ENCODE measurements at places on chromosomes 1 and 21. TPM values are rescaled to one million over a fixed set of nuclear protein-coding genes. Genes with fewer than 3 reads are reported as not detected.

- H3K4me3 ChIP-seq: no peak overlapping the region
- H3K27ac ChIP-seq: no peak overlapping the region
- H3K27me3 ChIP-seq: peaks cover 5% of the 10 kb centered on the region
- no peaks in the 10 kb centered on the region for H3K4me1 ChIP-seq
- no peaks in the 10 kb centered on the region for H3K36me3 ChIP-seq
Observed at GRCh38 chr1:31689854-31690253, 14.0 kb downstream of the COL16A1 start.

DNA sequence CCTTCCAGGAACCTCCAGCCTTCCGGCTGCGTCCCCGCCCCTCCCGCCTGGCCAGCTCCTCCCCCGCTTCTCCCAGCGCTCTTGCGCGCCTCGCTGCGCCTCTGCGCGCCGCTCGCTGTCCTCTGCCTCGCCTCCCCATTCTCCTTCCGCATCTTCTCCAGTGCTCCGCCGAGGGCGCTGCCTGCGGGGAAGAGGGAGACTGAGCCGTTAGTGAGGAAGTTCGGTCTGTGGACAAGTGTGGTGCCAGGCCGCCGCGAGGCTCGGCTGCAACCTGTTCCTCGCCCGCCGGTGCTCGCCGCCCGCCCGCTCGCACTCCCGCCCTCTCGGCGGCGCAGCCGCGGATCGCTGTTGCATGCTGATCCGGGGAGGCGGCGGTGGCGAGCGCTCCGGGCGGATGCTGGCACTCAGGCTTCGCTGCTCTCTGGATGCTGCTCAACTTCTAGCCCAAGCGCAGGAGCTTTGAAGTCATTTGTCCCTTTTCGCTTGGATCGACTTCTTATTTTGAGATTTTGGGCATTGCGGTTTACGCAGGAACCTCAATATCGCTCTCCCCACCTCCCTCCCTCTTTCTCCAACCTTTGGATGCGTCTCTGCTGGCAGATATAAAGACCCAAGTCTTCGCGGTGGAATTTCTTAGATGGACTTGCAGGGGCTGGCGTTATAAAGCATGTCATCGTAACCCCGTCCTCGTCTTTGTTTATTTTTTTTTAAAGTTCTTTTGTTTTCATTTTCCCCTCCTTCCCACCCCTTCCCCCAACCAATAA lies 614 bp upstream of the CACNA1E start:
- H3K4me3 ChIP-seq: peak overlapping the region; percentile 75
- DNase-seq: peak; percentile 83
- peaks cover 64% of the 10 kb centered on the region for H3K27me3 ChIP-seq
- no peaks in the 10 kb centered on the region for H3K36me3 ChIP-seq
- H3K4me1 ChIP-seq: peaks cover 7% of the 10 kb centered on the region
- H3K27ac ChIP-seq: no peak overlapping the region

DNA sequence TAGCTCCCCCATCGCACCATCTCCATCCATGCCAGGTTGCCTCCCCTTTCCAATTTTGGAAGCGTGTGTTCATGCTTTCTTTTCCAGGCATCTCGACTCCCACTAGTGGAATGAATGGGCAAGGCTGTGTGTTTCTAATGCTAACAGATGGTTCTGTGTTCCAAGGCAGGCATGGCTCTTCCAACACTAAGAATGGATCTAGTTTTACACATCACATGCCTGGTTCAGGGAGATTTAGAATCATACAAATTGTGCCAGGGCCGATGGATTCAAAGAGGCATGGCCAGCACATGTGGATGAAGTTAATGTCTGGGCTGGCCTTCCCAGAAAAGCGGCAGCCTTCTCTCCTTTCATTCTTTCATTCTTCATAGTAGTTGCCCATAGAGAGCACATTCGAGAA lies 438.7 kb downstream of the PRDM2 start:
- H3K4me1 ChIP-seq: no peaks in the 10 kb centered on the region
- DNase-seq: no peak
- H3K27ac ChIP-seq: no peak overlapping the region
- H3K27me3 ChIP-seq: no peaks in the 10 kb centered on the region
- H3K36me3 ChIP-seq: no peaks in the 10 kb centered on the region

DNA sequence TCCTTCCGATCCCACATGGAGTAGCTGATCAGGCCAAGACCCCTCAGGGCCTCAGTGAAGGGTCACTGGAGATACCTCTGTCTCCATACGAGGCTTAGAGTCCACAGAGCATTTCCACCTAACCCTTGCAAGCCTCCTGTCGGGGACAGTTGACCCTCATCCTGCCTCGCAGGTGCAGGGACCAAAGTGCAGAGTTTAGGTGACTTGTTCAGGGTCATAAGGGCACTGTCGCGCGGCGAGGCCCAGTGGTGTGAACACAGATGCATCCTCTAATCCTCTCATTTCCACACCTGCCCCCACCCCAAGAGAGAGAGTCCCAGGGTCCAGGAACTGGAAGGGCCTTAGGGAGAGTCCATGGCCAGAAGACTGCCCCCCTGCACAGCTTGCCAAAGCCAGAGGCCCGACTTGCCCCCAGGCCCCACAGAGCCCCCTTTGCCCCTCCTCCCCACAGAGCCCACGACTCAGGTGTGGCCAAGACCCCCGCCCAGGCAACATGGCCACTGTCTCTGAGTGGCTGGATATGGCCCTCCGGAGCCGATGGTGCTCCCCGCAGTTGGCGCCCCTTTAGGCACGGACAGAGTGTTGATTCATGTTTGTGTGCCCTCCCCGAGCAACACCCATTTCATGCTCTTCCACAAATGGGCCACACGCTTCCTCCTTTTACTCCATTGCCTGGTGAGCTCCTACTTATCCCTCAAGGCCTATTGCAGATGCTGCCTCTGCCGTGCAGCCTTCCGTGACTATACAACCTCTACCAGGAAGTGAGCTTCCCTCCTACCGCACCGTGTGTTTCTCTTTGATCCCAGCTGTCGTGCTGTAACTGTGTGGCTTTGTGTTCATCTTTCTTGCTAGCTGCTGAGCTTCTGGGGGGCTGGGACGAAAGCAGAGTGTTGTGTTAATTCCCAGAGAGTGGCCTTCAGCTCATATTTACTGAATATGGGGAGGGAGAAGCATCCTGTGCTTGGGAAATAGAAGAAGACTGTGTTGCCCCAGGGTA lies 1.7 kb downstream of the TRPM2 start:
- peak overlapping the region; percentile 56 for H3K4me3 ChIP-seq
- H3K4me1 ChIP-seq: peaks cover 50% of the 10 kb centered on the region
- peak; percentile 79 for DNase-seq
- peaks cover 4% of the 10 kb centered on the region for H3K27me3 ChIP-seq
- peaks cover 33% of the 10 kb centered on the region for H3K36me3 ChIP-seq
- peak overlapping the region; percentile 90 for H3K27ac ChIP-seq

DNA sequence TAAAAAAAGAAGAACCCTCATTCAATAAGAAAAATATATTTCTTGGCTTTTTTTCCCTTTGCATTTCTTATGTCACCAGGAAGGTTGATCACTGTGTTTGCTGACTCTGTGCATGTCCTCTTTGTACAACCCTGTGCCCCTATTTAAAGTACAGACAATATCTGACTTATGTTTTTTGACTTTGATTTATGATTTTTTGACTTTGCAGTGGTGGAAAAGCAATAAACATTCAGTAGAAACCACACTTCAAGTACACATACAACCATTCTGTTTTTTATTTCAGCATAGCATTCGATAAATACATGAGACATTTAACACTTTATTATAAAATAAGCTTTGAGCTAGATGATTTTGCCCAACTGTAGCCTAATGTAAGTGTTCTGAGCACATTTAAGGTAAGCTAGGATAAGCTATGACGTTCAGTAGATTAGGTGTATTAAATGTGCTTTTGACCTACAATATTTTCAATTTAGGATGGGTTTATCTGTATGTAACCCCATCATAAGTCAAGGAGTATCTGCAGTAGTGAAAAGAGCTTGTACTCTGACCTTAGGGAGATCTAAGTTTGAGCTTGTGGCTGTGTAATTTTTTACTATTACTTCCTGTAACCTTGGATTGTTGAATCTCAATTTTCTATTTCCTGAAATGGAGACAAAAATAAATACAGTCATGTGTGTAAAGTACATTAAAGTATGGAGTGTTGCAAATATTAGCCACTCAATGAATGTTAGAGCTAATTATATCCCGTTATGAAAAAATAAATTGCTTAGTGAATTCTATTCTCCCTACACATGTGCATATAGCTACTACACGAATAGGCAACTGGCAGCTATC lies 1.2 kb downstream of the RNASEL start:
- H3K4me3 ChIP-seq: peak overlapping the region; percentile 96
- H3K4me1 ChIP-seq: peaks cover 37% of the 10 kb centered on the region
- no peak for DNase-seq
- peak overlapping the region; percentile 97 for H3K27ac ChIP-seq
- H3K27me3 ChIP-seq: peaks cover 7% of the 10 kb centered on the region

DNA sequence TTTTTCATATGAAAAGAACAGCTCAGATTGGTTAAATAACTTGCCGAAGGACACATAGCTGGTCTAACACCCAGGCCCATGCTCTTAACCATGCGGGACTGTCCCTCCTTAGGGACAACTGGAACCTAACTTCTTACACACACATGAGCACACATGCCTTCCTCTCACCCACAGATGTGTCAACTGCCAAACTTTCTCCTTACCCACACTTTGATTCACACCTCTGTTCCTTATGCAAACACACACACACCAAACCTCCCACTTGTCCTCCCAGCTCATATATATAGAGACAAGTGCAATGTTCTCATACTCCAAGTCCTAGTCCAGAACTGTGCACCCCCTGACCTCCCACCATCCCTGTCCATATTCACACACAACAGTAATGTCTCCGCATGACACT lies 4.3 kb downstream of the RAB25 start:
- peak overlapping the region; percentile 2 for H3K27ac ChIP-seq
- H3K4me3 ChIP-seq: no peak overlapping the region
- no peaks in the 10 kb centered on the region for H3K36me3 ChIP-seq
- H3K27me3 ChIP-seq: peaks cover 2% of the 10 kb centered on the region

GRCh38 chr1:247317702-247318101 lies 14.0 kb downstream of the ZNF496 start:
- no peak overlapping the region for H3K4me3 ChIP-seq
- peaks cover 26% of the 10 kb centered on the region for H3K36me3 ChIP-seq
- no peaks in the 10 kb centered on the region for H3K27me3 ChIP-seq
- no peak for DNase-seq
- no peak overlapping the region for H3K27ac ChIP-seq

- H3K27me3 ChIP-seq: no peaks in the 10 kb centered on the region
- H3K4me1 ChIP-seq: no peaks in the 10 kb centered on the region
- H3K36me3 ChIP-seq: no peaks in the 10 kb centered on the region
- no peak overlapping the region for H3K4me3 ChIP-seq
- no peak overlapping the region for H3K27ac ChIP-seq
Observed at GRCh38 chr1:56535939-56536338, 43.4 kb downstream of the PLPP3 start.

The MYCL gene
- 0.42 TPM for total RNA-seq

DNA sequence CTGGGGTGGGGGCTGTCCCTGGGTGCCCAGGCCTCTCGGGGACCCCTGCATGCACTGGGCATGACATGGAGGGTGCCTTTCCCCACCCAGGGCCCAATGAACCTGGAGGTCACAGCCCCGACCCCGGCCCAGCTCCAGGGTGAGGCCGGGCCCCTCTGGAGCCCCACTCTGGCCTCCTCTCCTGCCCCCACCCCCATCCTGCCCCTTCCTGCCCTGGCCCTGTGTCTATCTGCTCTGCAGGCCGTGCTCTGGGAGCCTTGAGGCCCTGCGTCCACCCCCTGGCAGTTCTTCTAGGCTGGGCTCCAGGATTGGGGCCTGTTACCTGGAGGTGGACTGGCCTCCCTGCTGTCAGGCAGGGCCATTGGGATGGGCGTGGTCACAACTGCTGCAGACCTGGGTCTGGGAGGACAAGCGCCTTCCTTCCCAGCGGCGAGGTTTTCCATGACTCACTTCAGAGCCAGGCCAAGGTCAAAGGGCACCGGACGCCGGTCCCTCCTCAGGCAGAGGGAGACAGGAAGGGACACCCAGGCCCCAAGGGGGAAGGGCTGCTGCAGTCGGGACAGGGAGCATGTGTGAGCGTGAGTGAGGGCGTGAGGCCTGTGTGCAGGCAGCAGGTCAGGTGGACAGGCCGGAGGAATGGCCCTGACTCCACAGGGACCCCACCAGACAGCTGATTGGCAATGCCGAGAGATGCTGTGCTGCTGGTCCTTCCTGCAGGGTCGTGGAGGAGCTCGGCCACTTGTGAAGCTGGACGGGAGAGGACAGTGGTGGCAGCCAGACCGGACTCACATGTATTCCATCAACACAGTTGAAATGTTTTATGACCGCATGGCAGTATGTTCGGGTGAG lies 31.1 kb upstream of the POFUT2 start:
- no peak for DNase-seq
- H3K4me3 ChIP-seq: no peak overlapping the region
- no peaks in the 10 kb centered on the region for H3K36me3 ChIP-seq
- peak overlapping the region; percentile 17 for H3K27ac ChIP-seq
- H3K27me3 ChIP-seq: peaks cover 18% of the 10 kb centered on the region

The CELA2A gene
- total RNA-seq: not detected

DNA sequence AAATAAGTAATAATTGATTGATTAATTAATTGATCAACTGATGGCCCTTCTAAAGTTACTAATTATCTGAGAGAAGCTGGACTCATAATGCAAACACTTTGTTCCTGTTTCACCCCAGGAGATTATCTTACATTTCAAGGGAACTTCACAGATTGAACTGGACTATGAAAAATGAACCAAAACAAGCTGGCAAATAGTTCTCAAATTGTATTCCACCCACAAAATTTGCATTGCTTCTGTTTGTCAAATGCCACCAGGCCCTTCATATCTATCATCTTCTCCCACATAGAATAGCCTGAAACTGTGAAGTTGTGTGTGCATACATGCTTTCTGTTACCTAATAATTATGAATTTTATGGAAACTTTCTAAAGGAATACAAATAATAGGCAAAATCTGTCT lies 104.0 kb downstream of the ZNF281 start:
- no peak overlapping the region for H3K27ac ChIP-seq
- H3K36me3 ChIP-seq: no peaks in the 10 kb centered on the region
- H3K27me3 ChIP-seq: peaks cover 19% of the 10 kb centered on the region
- DNase-seq: no peak
- peaks cover 23% of the 10 kb centered on the region for H3K4me1 ChIP-seq

The CLCA4 gene
- not detected for total RNA-seq

GRCh38 chr1:212941452-212941851 lies 8.9 kb upstream of the VASH2 start:
- DNase-seq: no peak
- H3K36me3 ChIP-seq: no peaks in the 10 kb centered on the region
- peaks cover 3% of the 10 kb centered on the region for H3K4me1 ChIP-seq
- H3K4me3 ChIP-seq: no peak overlapping the region

The NR1I3 gene
- total RNA-seq: not detected
